Small intestine (tissue), 16 donors: ENCODE measurements at places on chromosomes 12 and 14.

DNA sequence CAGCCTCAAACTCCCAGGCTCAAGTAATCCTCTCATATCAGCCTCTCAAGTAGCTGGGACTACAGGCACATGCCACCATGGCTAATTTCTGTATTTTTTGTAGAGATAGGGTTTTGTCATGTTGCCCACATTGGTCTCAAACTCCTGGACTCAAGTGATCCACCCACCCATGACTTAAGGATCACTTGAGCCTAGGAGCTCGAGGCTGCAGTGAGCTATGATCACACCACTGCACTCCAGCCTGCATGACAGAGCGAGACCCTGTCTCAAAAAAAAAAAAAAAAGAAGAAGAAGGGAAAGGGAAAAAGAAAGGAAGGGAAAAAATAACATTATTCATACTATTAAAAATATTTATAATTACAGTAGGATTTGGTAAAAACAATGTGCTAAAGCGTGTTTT lies 19.2 kb downstream of the EPS8 start:
- DNase-seq: no peak

DNA sequence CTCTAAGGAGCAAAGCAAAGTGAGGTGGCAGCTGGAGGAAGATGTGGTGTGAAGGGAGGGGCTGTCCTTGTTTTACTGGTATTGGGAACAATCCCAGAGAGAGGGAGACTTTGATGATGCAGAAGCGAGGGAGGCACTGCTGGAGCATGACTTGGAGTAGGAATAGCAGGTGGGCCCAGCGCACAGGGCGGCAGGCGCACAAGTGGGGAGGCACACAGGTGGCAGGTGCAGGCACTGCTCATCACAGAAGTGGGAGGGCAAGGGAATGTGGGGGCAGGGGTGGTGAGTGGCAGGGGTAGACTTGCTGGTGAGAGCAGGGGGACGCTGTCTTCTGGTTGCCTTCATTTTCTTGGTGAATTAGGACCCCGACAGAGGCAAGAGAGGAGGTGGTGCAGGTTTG lies 11.5 kb upstream of the IFI27 start:
- DNase-seq: no peak

DNA sequence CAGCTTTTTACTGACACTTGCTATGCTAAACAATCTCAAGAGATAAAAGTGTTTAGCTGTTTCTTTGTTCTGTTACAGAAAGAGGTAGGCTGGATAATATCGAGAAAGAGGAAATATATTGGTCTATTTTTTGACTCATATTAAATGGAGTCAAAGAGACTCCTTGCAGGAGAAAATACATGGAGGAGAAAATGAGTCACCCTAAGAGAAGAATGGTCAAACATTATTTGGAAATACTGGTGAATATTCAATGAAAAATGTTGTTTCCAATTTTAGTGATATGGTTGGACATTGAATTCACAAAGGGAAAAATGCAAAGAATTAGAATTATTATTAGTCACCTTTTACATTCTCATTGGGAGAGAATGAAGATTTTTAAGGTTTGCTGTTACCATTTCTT lies 3.2 kb downstream of the KCNJ8 start:
- DNase-seq: no peak

- no peak for DNase-seq
These were observed 49.2 kb upstream of the DUSP6 start for GRCh38 chr12:89401433-89402058.

GRCh38 chr14:36653962-36654793 lies 7.5 kb upstream of the PAX9 start:
- DNase-seq: no peak

GRCh38 chr12:54352022-54352531 lies 12.2 kb downstream of the GPR84 start:
- peak; percentile 54 for DNase-seq

DNA sequence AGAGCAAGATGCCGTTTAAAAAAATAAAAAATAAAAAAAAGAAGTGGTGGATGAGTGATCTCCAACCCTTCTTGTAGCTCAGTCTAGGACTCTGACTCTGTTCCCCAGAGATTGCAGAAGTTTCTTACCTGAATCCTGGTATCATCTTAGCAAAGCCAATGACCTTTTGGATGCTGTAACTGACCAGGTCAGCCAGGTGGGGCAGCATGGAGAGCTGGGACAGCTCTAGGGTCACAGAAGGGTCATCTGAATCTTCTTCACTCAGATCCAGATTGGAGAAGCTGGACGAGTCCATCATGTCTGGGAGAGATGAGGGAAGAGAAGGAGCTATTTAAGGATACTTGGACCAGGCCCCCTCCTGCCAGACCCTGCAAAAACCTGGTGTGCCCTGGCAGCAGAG lies 35.8 kb upstream of the HDAC7 start:
- DNase-seq: no peak

DNA sequence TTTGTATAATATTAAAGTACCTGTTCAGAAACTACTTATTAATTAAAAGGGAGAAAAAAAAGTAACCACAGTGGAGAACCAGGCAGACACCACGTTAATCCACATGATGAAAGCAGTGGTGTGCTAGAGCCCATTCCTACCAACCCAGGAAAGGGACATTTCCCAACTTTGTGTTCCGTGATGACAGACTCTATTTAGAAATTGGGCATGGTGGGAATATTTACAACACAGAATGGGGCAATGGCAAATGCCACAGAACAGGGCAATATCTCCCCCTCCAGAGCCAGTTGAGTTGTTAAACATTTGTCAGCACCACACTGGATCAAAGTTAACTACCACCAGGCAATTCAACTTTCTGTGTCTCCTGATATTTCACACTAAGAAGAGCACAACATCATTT lies 1.2 kb upstream of the HIGD1C start:
- no peak for DNase-seq

GRCh38 chr12:15811214-15812127 lies 22.3 kb upstream of the EPS8 start:
- DNase-seq: no peak

GRCh38 chr14:96090441-96091148 lies 51.4 kb downstream of the C14orf132 start:
- DNase-seq: peak; percentile 49

DNA sequence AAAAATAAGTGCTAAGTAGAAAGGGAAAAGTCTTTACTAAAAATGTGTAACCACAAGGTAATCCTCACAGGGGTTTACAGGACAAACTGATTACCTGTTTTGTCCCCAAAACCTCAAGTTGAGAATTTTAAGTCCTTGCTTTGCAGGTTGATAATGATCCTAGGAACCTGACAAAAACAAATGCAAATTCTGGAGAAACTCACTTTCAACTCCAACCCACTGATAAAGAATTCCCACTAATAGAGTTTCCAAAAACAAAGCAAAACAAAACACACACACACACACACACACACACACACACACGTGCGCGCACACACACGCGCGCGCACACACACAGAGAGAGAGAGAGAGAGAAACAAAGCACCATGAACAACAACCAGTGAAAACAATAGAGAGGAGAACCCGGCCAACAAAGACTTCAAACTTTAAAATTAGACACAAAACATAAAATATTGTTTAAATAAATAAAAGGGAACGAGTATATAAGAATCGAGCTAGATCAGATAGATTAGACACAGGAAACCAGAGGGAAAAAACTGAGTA lies 187.0 kb upstream of the FOXN3 start:
- no peak for DNase-seq

DNA sequence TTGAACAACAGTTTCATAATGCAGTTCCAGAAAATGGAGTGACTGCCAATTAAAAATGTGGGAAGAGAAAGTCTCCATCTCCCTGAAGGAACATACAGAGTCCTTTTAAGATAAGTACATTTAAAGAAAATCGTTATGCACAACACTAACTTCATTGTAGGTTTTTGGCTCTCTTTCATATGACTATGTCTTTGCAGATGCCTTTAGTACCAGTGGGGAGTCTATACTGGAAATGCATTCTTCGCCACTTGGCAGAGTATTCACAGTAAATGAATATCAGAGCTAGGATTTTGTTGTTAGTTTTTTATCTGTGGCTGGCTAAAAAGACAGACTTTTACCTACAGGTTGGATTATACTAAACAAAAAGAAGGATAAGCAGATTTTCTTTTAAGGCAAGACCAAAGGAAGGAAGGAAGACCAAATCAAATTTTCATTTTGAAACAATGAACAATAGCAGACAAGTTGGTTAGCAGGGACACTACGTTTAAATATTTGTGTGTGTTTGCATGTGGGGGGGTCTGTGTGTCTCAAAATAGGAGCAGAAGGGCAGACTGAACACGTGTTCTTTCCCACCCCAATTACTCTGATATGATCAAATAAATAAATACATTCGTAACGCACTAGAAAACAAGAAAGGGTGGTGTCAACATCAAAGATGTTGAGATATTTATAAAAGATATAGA lies 124.5 kb downstream of the BTG1 start:
- no peak for DNase-seq

GRCh38 chr12:119423285-119423684 lies 88.8 kb downstream of the CCDC60 start:
- no peak for DNase-seq

- DNase-seq: no peak
These were observed 244.0 kb downstream of the NRXN3 start for GRCh38 chr14:78414172-78414571.

- DNase-seq: no peak
These were observed 46.1 kb downstream of the STX2 start for GRCh38 chr12:130792821-130793553.

DNA sequence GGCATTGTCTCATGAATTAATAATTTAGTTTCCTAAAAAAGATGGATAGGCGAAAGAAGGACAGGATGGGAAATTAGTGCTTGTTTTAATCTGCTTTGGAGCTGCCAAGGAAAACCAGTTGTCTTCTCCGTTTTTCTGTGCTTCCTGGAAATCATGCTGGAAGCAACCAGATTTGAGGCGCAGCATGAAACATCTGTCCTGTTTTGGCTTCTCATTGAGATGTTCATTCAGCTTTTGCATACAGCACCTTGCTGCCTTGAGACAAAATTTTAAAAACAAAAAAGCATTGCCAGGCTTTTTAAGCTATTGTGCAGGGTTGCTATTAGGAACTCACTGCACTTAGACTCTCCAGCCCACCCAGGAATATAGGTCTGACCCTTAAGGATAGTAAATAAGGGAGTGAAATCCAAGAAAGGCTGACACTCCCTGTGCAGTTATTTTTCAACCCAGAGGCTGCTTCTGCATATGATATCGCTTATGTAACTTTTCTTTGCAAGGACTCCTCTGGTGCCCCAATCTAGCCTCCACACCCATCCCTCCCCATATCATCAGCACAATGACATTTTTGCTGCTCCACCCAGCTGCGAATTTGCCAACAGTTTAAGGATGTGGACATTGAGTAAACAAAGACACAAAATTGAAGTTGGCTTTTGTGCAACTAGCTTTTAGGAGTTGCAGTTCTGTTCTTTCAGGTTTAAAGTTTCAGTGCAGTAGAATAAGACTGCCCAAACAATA lies 46.9 kb upstream of the MDM1 start:
- DNase-seq: no peak

- no peak for DNase-seq
These were observed 787.7 kb downstream of the TMTC2 start for GRCh38 chr12:83474369-83474768.

- no peak for DNase-seq
These were observed 370.6 kb downstream of the KCNH5 start for GRCh38 chr14:62674563-62675237.

GRCh38 chr12:28130625-28131598 lies 59.3 kb upstream of the CCDC91 start:
- no peak for DNase-seq

GRCh38 chr12:32501835-32502333 lies 102.5 kb downstream of the FGD4 start:
- DNase-seq: peak; percentile 28

GRCh38 chr14:91509878-91510170 lies 286 bp downstream of the PPP4R3A start:
- DNase-seq: no peak

GRCh38 chr12:75560167-75560566 lies 48.8 kb upstream of the KRR1 start:
- DNase-seq: peak; percentile 8

GRCh38 chr14:67680121-67680602 lies 5.7 kb upstream of the VTI1B start:
- no peak for DNase-seq

GRCh38 chr12:13125996-13126395 lies 22.5 kb upstream of the GSG1 start:
- no peak for DNase-seq

- DNase-seq: no peak
These were observed 235.2 kb downstream of the PCNX1 start for GRCh38 chr14:71142375-71143038.

DNA sequence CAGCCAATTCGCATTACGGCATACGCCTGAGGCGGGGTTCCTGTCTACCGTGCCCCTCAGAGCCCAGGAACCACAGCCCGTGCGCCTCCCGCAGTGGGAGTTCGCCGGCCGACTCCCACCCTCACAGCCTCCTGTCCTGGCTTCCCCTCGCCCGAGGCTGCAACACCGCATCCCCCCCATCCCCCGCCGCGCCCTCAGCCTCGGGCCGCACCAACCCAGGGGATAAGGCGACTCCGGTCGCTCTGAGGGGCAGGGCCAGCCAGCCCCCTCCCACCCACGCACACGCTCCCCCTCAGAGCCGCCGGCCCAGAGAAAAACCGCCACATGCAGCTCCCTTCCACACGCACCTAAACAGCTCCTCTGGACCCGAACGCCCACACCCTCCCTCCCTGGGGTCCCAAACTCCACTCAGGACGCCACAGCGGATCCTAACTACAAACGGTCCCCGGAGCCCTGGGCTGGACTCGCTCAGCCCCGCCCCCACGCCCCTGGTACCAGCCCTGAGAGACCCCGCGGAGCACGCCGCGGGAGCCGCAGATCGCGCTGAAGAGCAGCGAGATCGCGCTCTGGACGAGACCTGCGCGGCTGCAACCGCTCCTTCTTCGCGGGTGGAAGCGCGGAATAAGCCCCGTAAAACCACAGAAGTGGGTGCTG lies at the start of gene C14orf39:
C14orf39 (minus strand) TSS at position 466 of the 654 bp plus-strand sequence. CDS start 985 bp downstream, outside the sequence.
- DNase-seq: no peak

GRCh38 chr12:128771681-128772080 lies 52.1 kb downstream of the SLC15A4 start:
- no peak for DNase-seq

DNA sequence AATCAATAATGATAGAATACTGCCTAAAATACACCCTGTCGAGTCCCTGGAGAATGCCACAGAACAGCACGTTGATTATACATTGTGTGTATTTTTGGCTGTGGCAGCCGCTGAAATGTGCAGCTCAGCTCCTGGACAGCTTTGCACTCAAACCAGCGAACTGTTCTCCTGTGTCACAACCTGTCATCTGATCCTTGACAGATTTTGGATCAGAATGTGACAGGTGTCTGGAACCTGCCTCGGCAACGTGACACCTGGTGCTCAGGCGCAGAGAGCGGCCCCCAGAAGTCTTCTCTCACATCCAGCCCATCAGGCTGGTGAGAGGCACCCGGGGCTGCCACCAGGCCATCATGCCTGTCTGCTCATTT lies 19.3 kb downstream of the MVK start:
- DNase-seq: no peak

DNA sequence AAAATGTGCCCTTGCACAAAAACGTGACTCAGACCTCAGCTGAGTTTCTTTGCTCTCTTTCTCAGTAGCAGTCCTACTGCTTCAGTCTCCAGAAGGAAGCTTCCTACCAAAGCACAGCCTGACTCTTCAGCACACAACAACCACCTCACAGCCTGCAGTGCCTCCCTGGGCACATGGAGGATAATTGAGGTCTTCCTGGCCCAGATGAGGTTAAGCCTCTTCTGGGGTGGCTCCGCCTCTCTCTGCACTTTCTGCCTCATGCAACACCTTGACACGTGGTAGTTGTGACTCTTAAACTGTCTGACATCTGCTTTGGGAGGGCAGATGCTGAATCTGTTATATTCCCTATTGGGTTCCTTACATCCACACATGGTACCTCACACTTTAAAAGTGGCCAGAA lies 33.8 kb downstream of the GIT2 start:
- DNase-seq: no peak
